ENCODE measurements at places on chromosomes 4 and X. TPM values are rescaled to one million over a fixed set of nuclear protein-coding genes. Genes with fewer than 3 reads are reported as not detected.

Gene SRPX2
- polyA plus RNA-seq = 39.0 TPM

GRCh38 chr4:168773388-168774195 is 236.5 kb downstream of the CBR4 start:
- no peak for DNase-seq

- no peak for DNase-seq
Observed at GRCh38 chr4:1623400-1623799, 60.7 kb downstream of the FAM53A start.

GRCh38 chr4:92636038-92636806 is 332.5 kb downstream of the GRID2 start:
- no peak for DNase-seq

- DNase-seq = no peak
Observed at GRCh38 chrX:48893556-48894348, 3.8 kb downstream of the TIMM17B start.

Gene MFAP3L
- polyA plus RNA-seq = 2.3 TPM

- DNase-seq = no peak
Observed at GRCh38 chr4:26786916-26787315, 73.7 kb upstream of the STIM2 start.

Gene FAM47E
- 7.4 TPM for polyA plus RNA-seq

GRCh38 chr4:21450331-21450730 is 498.2 kb downstream of the KCNIP4 start:
- no peak for DNase-seq

DNA sequence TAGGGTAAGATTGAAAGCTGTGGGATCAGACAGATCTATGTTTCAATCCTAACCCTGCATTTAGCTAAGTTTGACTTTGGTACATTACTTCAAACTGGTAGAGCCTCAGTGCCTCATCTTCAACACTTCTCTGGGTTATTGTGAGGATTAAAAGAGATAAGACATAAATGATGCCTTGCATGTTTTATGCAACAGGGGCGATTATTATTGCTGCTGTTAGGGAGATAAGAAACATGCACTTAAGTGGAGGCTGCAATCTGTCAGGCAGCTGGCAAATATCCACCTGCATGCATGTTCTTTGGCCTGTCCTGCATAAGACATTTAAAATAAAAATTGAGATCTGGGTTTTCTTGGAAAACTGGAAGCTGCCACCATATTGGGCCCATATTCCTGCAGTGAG is 24.6 kb downstream of the UNC5C start:
- DNase-seq = no peak

GRCh38 chr4:2507855-2508254 is 28.6 kb upstream of the FAM193A start:
- no peak for DNase-seq

Gene CDKL2
- 6.0 TPM for polyA plus RNA-seq

GRCh38 chr4:122234686-122235085 is 82.6 kb downstream of the BLTP1 start:
- no peak for DNase-seq
